G401 (cell line): ENCODE measurements at places on chromosomes 2 and 18.

DNA sequence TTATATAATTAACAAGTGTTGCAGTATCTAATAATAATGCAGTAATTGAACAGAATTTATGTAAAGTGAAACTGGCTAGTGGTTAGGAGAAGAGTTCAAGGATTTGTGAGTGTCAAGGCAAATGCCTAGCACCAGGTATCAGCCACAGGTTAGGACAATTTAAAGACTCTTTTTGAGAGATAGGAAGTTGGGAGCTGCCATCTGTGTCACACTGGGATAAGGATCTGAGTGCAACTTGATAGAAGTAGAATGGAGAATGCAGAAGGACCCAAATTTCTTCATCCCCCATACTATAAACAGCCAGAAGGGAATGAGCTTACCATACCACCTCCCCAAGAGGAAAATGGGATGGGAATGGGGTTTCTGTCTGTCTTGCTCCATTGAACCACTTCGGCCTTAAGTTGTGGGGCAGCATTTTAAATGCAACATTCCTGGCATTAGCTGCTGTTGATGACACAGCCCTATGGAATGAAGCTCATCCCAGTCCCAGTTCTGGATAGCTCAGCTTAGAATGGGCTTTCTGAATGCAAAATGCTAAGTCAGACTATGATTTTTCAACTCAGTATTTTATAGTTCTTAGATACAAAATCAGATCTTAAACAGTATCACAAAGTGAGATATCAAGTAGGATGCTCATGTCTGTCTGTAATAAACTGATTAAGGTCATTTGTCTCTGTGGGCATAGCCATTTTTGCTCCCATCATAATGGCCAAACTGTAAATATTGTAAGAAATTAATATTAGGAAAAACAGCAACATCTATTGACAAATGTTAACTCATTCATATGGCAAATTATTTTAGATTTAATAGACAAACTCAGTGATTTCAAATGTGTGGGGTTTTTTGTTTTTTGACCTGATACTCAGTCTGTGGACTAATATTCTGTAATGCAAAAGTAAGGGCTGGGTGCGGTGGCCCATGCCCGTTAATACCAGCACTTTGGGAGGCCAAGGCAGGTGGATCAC, 44.0 kb downstream of the GPR155 start:
- no peak for DNase-seq

- no peak for DNase-seq
Measured at GRCh38 chr2:191933307-191934105, 86.6 kb upstream of the CAVIN2 start.

DNA sequence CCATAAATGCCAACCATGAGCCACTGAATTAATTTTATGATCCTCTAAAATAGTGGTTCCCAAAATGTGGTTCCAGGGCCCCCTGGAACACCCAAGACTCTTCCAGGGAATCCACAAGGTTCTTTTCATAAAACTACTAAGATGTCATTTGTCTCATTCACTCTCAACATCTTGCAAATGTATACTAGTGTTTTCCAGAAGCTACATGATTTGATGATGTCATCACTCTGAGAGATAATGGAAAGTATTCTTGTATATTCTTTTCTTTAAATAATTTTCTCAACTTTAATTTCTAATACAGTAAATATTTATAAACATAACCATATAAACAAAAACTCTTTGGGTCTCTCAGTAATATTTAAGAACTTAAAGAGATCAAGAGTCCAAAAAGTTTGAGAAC, 57.0 kb downstream of the NRXN1 start:
- no peak for DNase-seq

DNA sequence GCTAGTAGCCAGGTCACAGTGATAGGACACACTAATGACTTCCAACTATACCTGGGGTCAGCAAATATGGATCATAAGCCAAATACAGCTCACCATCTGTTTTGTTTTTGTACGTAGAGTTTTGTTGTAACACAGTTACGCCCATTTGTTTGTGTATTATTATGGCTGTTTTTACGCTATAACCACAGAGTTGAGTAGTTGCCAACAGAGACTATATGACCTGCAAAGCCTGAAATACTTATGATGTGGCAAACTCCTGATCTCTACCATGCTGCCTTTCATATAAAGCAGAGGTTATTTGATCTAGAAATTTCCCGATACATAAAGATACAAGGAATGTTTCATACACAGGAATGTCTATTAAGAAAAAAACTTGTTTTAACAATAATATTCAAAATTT, 152.2 kb downstream of the HNMT start:
- no peak for DNase-seq

GRCh38 chr2:231387904-231388724, 7.4 kb upstream of the B3GNT7 start:
- DNase-seq: peak; percentile 15

- no peak for DNase-seq
Measured at GRCh38 chr2:235979753-235980435, 188.3 kb downstream of the GBX2 start.

- DNase-seq: no peak
Measured at GRCh38 chr2:114442510-114442909, at the start of gene DPP10. DPP10 (plus strand) TSS chr2:114442641.

DNA sequence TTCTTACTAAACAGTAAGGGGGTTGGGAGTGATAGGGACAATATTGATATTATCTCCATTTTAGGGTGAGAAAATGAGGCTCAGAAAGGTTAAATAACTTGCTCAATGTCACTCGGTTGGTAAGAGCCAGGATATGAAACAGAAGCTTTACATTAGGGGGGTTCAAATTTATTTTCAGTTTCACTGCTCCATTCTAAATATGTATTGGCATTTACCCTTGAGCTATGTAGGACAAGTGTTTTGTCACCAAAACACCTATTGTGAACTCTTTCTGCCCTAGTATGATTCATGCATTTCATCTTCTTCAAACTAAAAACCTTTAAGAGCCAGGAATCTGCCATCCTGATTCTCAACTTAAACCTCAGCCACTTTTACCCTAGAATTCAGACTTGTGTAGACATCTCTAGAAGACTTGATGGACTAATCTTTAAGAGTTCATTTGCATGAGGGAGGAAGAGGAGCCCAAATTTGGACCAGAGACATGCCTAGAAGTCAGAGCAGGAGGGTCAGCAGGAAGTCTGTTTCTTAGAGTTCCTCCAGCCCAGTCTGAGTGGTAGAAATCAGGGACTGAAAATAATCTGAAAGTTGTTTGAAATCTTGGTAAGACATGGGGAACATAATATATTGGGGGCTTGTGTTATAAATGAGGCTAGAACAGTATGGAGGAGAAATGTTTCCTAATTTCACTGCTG, 129.4 kb upstream of the ATP5MC3 start:
- DNase-seq: no peak

DNA sequence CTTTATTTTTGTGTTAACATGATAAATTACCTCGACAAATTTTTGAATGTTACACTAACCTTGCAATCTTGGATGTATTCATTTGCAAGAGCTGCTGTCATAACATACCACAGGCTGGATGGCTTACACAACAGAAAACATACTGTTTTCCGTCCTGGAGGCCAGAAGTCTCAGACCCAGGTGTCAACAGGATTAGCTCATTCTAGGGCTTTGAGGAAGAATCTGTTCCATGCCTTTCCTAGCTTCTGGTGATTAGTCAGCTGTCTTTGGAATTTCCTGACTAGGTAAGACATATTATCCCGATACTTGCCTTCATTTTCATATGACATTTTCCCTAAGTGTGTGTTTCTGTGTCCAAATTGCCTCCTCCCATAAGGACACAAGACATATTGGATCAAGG, 188.6 kb upstream of the CDH19 start:
- DNase-seq: no peak

DNA sequence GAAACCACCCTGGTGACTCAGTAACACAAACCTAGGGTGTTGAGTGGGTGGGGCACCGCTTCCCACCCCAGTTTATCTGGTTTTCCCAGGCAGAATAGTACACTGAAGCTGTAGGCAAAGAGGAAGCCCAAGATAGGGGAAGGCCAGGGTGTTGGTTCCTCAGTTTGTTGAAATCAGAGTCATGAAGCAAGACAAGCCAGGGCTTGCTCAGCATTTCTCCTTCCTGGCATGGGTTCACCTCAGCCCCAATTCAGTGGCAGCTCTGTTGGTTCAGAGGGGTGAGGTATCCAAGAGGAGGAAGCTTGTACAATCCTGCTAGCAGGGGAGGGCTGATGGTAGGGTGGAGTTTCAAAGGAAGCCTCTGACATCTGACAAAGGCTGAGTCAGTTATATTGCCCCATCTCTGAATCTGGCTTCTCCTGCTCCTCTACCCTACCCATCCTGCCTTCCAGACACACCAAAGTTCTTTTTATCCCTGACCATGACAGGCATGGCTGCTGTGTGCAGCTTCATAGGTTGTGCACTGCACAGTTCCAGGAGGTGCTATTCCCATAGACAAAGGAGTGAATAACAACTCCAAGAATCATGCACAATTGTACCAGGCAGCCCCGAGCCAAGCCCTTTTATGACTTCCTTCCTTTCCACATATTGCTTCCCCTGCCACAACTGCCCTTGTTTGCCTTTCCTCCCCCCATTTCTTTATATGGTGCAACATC, 24.9 kb upstream of the RAB10 start:
- no peak for DNase-seq

DNA sequence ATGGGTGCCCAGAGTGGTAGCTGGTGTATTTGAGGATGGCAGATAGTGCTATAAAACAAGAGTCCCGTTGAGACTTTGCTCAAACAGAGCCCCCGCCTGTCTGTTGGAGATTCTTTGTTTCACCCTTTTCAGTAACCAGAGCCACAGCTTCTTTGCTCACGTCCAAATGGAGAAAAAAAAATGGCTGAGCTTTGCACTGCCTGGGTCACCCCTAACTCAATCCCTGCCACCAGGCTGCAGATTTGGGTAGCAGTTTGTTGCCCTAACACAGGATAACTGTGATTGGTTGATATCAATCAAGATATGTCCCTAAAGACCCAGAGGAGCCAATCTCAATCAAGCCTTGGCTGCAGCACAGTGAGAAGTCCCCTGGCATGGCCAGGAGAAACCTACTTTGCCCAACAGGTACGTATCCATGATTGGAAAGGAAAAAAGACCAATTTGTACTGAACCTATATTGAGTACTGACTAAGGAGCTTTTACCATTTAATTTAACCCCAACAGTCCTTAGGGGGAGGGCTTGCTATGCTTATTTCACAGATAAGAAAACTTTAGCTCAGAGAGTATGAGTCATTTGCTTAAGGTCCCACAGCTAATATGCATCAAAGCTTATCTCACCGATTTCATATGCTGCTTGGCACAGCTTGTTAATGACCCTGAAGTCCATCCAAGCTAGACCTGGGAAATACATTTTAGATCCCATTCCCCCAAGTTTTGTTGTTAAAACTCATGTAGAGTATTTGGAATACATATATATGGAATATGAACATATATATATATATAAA, 72.0 kb upstream of the SH3BP4 start:
- DNase-seq: no peak

DNA sequence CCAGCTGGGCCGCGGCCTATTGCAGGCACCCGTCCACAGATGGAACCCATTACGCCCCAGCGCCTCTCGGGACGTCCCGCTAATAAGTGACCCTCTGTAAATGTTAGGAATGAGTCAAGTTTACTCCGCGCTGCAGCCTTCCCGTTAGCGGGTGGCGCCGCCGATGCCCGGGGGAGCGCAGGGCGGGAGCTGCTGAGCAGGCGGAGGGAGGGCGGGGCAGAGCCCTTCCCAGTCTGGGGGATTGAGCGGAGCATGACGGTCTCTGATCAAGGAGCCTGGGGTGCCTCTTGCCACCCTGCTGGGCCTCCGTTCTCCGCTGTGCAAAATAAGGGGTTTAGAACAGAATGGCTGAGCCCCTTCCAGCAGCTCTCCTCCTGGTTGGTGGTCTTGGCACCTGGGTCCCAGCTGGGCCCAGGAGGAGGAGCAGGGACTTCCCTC, 10.5 kb downstream of the CROCC2 start:
- no peak for DNase-seq

DNA sequence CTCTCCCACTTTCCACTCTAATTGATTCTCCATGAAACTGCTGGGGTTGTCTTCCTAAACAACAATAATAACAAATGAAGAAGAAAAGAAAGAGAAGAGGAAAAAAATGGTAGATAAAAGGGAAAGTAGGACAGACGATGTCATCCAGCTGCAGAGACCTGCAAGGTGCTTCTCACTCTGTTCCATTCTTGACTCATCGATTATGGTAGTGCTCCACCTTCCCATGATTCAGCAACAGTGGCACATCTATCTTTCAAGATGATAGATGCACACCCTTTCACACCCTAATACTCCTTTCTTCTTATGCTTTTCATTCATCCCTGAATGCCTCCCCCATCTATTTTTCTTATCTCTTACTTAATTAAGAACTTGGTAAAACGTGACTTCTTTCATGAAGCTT, 610.2 kb downstream of the NR4A2 start:
- DNase-seq: no peak

GRCh38 chr18:48623468-48624235, 84.8 kb downstream of the CTIF start:
- no peak for DNase-seq

- DNase-seq: no peak
Measured at GRCh38 chr2:84779781-84780180, 101.1 kb downstream of the TRABD2A start.

- no peak for DNase-seq
Measured at GRCh38 chr2:54770676-54771075, 47.2 kb downstream of the EML6 start.

- no peak for DNase-seq
Measured at GRCh38 chr2:61549546-61549945, 11.4 kb upstream of the XPO1 start.

- no peak for DNase-seq
Measured at GRCh38 chr2:157508676-157509075, 64.8 kb upstream of the CYTIP start.

- DNase-seq: no peak
Measured at GRCh38 chr2:162676515-162676914, 162.1 kb downstream of the KCNH7 start.

- DNase-seq: peak; percentile 9
Measured at GRCh38 chr18:72672364-72673184, 128.4 kb upstream of the CBLN2 start.

DNA sequence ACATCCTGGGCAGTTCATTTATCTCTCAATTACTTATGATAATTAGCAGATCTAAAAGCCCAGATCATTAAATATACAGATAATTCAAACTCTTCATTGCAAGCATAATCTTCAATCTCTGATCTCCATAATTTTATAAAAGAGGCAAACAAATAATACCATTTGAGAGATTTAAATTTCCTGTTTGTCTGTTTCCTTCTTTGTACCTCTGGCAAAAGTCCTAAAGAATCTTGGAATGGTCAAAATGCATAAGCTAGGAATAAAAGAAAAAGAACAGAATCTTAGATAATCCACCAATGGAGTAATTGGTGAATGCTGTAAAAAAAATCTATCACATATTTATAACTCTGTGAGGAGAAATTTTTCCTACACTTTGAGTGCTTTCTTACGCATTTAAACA, 1080.9 kb upstream of the ZEB2 start:
- DNase-seq: no peak

DNA sequence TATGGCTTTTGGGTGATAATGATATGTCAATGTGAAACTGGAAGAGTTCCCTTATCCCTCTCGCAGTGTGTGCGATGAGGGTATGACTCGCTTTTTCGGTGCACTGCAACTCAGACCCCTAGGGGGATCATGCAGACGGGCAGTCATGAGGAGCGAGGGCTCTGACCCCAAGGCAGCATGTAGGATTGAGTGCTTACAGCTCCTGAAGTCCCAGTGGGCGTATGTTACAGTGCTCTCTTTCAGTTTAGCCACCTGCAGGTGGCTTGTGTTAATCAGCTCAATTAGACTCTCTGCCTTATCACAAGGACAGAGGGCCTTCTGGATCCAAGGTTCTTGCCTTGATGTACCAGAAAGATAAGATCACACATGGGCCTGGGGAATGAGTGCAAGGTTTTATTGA, 1269.9 kb upstream of the GYPC start:
- no peak for DNase-seq

GRCh38 chr2:46200861-46201605, 96.2 kb upstream of the EPAS1 start:
- no peak for DNase-seq
